ENCODE measurements at places on chromosomes 11 and 22.

- peaks cover 4% of the 10 kb centered on the region for H3K4me1 ChIP-seq
- H3K36me3 ChIP-seq = no peaks in the 10 kb centered on the region
- peak overlapping the region; percentile 53 for H3K27ac ChIP-seq
- no peaks in the 10 kb centered on the region for H3K27me3 ChIP-seq
- no peak overlapping the region for H3K4me3 ChIP-seq
- DNase-seq = no peak
These were observed 22.2 kb downstream of the PTPRJ start for GRCh38 chr11:48002561-48002960.

GRCh38 chr11:36314434-36314767 is 18.3 kb downstream of the PRR5L start:
- no peak overlapping the region for H3K27ac ChIP-seq
- DNase-seq = no peak
- H3K27me3 ChIP-seq = no peaks in the 10 kb centered on the region
- no peaks in the 10 kb centered on the region for H3K36me3 ChIP-seq
- no peak overlapping the region for H3K4me3 ChIP-seq

DNA sequence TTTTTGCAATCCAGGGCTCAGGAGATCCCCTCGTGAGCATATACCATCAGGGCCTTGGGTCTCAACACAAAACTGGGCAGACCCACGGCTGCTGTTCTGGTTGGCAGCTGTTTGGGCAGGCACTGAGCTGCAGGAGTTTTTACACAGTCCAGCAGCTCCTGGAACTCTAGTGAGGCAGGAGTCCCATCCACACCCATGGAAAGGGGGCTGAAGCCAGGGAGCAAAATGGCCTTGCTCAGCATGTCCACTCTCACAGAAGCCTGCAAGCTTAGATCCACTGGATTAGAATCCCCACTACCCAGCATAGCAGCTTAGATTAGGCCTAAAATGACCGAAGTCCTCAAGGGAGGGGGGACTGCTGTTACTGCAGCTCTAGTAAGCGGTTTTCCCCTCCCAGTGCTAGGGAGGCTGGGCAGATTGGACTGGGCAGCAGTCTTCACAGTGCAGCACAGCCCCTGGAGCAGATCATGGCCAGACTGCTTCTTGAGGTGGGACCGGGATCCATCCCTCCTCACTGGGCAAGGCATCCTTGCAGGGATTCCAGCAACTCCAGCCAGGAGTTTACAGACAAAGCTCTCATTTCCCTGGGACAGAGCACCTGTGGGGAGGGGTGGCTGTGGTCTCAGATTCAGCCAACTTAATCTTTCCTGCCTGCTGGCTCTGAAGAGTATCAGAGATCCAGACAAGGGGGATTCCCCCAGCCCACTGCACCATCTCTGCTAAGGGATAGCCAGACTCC is 36.4 kb upstream of the CARD16 start:
- no peaks in the 10 kb centered on the region for H3K27me3 ChIP-seq
- H3K36me3 ChIP-seq = no peaks in the 10 kb centered on the region
- no peak for DNase-seq
- no peak overlapping the region for H3K27ac ChIP-seq
- no peaks in the 10 kb centered on the region for H3K4me1 ChIP-seq

DNA sequence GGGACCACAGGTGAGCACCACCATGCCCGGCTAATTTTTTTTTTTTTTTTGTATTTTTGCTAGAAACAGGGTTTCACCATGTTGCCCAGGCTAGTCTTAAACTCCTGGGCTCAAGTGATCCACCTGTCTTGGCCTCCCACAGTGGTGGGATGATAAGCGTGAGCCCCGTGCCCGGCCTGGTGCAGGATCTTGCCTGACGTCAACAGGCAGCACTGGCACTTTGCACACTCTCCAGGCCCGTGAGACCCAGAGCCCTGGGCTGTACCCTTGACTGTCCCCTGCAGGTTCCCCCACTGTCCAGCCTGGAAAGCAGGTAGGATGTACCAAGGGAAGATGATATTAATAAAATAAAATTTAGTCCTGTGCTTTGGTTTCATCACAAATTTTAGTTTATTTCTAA is 29.1 kb upstream of the PANX2 start:
- no peak overlapping the region for H3K27ac ChIP-seq
- H3K4me3 ChIP-seq = no peak overlapping the region
- H3K36me3 ChIP-seq = no peaks in the 10 kb centered on the region
- DNase-seq = no peak
- H3K4me1 ChIP-seq = no peaks in the 10 kb centered on the region
- H3K27me3 ChIP-seq = no peaks in the 10 kb centered on the region

GRCh38 chr11:100752371-100753171 is 65.5 kb downstream of the ARHGAP42 start:
- H3K4me3 ChIP-seq = no peak overlapping the region
- H3K27me3 ChIP-seq = no peaks in the 10 kb centered on the region
- peaks cover 28% of the 10 kb centered on the region for H3K4me1 ChIP-seq
- H3K27ac ChIP-seq = no peak overlapping the region
- no peak for DNase-seq

GRCh38 chr11:83612891-83613766 is 327.0 kb upstream of the CCDC90B start:
- no peaks in the 10 kb centered on the region for H3K36me3 ChIP-seq
- no peak overlapping the region for H3K27ac ChIP-seq
- peaks cover 12% of the 10 kb centered on the region for H3K4me1 ChIP-seq
- H3K27me3 ChIP-seq = no peaks in the 10 kb centered on the region
- no peak overlapping the region for H3K4me3 ChIP-seq

- H3K27me3 ChIP-seq = no peaks in the 10 kb centered on the region
- DNase-seq = no peak
- no peak overlapping the region for H3K4me3 ChIP-seq
- H3K27ac ChIP-seq = peak overlapping the region; percentile 79
- peaks cover 48% of the 10 kb centered on the region for H3K4me1 ChIP-seq
These were observed 8.6 kb downstream of the PLA2G6 start for GRCh38 chr22:38172832-38173640.

DNA sequence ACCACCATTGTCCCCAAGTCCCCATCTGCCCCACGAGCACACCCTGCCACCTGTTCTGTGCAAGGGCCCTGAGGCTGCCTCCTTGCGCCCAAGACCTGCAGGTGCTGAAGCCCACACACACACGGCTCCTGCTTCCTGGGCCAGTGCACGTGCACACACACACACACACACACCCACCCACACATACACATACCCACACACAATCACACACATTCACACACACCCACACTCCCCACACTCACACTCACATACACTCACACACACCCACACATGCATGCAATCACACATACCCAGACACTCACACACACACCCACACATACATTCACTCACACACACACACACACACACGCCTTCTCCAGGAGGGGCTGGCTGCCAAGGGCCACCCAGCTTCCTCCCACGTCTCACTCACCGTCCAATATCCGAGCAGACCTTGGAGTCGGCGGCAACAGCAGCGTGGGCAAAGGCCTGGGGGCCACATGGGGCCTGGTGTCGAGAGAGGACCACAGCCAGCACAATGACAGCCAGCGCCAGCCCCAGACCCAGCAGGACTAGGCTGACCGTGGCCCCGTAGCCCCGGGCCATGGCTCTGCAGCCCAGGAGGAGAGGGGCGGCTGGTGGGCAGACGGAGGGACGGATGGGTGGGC is 616 bp downstream of the GGT5 start:
- peaks cover 3% of the 10 kb centered on the region for H3K4me1 ChIP-seq
- H3K27me3 ChIP-seq = no peaks in the 10 kb centered on the region
- no peaks in the 10 kb centered on the region for H3K36me3 ChIP-seq

DNA sequence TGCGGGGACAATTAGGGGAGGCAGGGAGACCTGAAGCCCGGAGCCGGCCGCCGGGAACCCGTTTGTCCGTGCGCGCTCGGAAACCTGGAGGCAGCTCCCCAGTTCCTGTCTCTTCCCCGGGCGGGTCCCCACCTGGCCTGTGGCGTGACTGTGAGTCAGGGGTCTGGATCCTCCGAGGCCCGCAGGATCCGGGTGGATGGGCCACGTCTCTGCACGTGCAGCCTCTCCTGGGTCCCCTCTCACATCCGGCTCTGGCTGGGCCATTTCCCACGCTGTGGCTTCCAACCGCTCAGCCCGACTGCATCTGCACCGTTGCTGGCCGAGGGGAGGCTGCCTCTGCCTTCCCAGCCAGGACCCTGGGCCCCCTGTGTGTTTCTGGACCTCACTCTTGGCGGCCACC is 14.8 kb upstream of the H19 start:
- H3K4me1 ChIP-seq = no peaks in the 10 kb centered on the region
- no peak overlapping the region for H3K27ac ChIP-seq
- H3K27me3 ChIP-seq = no peaks in the 10 kb centered on the region
- H3K36me3 ChIP-seq = no peaks in the 10 kb centered on the region

DNA sequence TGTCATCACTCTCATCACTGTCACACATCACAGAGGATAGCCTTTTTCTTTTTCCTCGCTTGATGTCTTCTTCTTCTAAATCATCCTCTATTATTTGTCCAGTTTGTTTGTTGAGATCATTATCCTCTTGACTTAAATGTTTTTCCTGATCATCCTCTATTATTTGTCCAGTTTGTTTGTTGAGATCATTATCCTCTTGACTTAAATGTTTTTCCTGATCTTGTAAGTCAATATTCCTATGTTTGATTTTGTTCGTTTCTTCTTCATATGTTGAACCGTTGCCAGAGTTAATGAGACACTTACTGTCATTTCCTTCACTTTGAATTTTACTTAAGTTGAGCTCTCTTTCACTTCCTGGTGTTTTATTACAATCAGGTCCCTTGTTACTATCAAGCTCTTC is 5.6 kb downstream of the CCDC82 start:
- no peak overlapping the region for H3K27ac ChIP-seq
- DNase-seq = no peak
- no peaks in the 10 kb centered on the region for H3K36me3 ChIP-seq
- peaks cover 20% of the 10 kb centered on the region for H3K4me1 ChIP-seq

GRCh38 chr22:19648419-19648929 is 65.8 kb upstream of the SEPTIN5 start:
- H3K4me1 ChIP-seq = no peaks in the 10 kb centered on the region
- H3K27ac ChIP-seq = no peak overlapping the region
- no peaks in the 10 kb centered on the region for H3K36me3 ChIP-seq
- H3K4me3 ChIP-seq = no peak overlapping the region
- peaks cover 39% of the 10 kb centered on the region for H3K27me3 ChIP-seq

DNA sequence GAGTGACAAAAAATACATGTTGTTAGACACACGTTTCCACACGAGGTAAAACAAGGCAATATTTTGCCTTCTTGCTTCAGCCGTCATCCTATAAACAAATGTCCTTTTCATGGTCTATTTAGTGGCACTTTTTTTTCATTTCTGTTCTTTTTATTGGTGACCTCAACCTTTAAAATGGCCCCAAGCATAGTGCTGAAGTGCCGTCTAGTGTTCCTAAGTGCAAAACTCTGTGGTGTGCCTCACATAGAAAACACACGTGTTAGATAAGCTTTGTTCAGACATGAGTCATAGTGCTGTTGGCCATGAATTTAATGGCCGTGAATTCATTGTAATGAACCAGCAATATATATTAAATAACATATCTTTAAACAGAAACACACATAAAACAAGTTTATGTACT is 15.6 kb downstream of the OVCH2 start:
- H3K4me1 ChIP-seq = no peaks in the 10 kb centered on the region
- H3K27ac ChIP-seq = no peak overlapping the region
- DNase-seq = no peak
- H3K27me3 ChIP-seq = no peaks in the 10 kb centered on the region
- H3K36me3 ChIP-seq = no peaks in the 10 kb centered on the region

- H3K27me3 ChIP-seq = no peaks in the 10 kb centered on the region
- H3K27ac ChIP-seq = no peak overlapping the region
- H3K36me3 ChIP-seq = no peaks in the 10 kb centered on the region
- no peaks in the 10 kb centered on the region for H3K4me1 ChIP-seq
These were observed 81.3 kb upstream of the CADM1 start for GRCh38 chr11:115585361-115586024.

DNA sequence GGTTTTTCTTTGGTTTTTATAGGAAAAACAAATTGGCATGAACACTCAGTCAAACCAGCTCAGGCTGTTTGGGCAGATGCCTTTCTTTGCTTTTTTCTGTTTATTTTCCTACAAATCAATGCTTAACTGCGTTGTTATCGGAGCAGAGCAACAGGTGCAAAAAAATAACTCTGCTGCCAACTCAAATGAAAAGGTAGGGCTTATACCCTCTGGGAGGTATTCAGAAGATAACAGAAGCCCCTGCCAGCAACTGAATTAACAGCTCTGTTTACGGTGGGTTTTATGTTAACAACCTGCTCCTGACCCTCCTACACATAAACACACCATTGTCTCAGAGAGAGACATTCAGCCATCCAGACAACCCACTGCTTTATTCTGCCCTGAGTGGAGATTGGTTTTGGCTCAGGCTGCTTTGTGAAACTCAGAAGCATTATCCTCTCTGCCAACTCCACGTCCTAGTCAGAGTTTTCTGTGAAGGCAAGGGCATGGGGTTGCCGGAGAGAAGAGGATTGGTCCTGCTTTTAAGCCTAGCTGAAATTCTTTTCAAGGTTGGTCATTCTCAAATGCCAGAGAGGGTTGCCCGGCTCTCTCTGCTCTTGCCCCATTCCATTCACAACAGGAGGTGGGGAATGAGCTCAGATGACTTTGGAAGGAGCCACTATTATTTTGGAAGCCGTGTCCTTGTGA is 11.4 kb downstream of the EHF start:
- H3K27me3 ChIP-seq = no peaks in the 10 kb centered on the region
- peaks cover 100% of the 10 kb centered on the region for H3K4me1 ChIP-seq

DNA sequence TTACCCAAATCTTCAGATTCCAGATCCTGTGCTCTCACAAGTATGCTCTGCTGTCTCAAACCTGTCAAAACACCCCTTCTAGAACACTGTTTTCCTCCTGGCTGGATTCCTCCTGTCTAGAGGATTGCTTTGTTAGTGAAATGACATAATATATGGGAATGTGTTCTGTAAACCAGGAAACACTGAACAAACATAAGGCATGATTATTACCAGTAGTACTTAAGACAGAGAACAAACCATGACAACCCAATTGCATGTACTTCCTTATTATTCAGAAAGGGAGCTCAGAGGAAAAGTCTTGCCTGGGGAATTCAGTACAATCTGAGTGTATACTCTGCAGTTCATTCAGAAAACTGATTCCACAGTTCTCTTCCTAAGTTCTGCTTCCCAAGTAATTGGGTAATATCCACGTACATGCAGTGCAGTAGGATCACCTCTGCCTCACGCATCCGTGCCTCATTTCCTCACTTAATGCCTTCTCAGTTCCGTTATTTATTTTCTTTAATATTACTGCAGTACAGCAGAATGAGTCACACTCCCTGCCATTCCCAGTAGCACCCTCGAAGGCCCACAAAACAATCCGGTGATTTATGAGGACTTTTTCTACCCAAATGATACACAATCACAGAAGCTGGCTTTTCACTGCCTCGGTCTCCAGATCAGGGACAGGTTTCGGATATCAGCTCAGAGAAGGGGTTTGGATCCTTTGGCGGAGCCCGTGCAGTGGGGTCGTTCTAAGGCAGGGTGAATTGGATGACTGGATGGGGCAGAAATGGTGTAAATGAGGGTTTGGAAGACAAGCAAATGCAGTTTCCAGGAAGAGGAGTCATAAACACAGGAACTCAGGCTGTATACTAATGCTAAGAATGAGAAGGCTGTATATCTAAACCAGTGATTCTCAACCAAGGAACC is 896.9 kb downstream of the KCNA4 start:
- DNase-seq = no peak
- H3K27me3 ChIP-seq = no peaks in the 10 kb centered on the region

Data from esophagus squamous epithelium (tissue), 5 donors.